Stimulated activated CD8-positive, alpha-beta memory T cell treated with anti-CD3 and anti-CD28 coated beads, Interleukin-4, amount 100 ng/mL, for 1 hour (primary cell): ENCODE measurements at places on chromosomes 1 and 21.

DNA sequence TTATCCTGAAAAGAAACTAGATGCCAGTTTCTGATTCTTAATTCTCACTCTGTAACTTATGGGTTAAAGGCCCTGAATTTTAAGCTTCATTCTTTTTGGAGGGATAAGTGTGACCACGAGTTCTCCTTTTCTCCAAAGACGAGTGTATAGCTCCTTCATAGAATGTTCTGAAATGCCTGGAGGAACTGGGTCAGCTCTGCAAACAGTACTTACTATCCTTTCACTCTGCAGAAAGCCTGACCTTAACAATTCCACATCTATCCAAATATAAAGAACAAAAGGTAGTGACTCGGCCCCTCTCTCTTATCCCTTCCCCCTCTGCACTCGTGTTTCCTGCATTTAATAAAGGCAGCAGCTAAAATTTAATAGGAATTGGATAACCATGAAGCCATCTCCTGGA is 150.5 kb downstream of the LYPLAL1 start:
- DNase-seq = no peak

DNA sequence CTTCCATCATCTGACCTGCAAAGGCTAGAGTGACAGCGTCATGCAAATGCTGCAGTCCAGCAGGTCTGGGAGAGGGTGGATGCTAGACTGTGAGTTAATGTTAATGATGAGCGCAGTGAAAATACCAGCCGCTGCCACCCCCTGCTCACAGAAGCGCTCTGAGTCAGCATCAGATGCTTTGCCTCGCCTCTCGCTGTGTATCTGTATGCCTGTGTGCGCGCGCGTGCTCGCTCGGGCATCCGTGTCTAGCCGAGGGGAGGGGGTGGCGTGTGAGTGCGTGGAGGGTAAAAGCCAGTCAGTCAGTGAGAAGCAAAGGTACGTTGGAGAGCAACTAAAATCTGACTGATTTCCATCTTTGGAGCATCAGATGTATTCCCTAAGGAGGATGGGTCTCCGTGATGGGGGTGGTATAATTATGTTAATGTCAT is 858.7 kb downstream of the USP25 start:
- DNase-seq = no peak

DNA sequence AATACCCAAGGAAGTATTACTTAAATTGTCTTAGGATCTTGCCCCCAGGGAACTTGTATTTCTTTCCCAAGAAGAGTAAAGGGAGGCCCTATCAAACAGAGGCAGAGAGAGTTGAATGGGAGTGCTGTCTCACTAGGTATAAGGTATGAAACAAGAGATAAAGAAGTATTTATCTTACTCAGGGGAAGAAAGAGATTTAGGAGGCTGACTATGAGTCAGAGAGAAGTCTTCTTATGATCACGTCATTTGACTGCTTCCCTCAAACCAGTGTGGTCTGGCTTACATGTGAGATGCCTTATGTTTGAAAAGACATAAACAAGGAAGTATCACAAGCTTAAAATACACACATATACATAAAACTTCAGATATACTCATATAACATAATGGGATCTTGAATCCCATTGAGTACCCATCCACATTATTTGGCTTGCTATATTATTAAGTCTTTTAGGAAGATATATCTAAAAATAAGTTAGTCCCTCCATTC is 29.6 kb downstream of the DUSP10 start:
- DNase-seq = no peak

- DNase-seq = no peak
Measured at GRCh38 chr1:220432408-220432807, 95.5 kb upstream of the MARK1 start.

GRCh38 chr1:200877839-200878551 is 5.2 kb downstream of the GPR25 start:
- DNase-seq = no peak

DNA sequence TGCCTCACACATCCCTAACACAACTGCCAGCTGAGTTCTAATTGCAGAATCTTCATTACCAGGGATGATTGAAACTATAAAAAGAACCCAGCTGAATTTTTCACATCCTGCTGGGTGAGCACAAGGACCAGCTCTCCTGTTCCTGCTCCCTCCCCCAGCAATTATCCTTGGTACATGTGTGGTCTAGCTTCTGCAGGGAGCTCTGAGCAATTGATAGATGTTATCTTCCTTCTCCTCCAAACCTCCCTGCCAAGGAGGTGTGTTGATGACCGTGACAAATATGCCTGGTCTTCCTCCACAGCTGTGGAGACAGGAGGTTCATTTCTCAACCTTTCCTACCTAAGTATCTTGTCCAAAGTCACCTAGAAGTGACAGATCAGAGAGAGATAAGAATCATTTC is 65.3 kb upstream of the MAN1A2 start:
- no peak for DNase-seq

GRCh38 chr1:202809597-202810159 is 1.1 kb upstream of the PCAT6 start:
- no peak for DNase-seq

DNA sequence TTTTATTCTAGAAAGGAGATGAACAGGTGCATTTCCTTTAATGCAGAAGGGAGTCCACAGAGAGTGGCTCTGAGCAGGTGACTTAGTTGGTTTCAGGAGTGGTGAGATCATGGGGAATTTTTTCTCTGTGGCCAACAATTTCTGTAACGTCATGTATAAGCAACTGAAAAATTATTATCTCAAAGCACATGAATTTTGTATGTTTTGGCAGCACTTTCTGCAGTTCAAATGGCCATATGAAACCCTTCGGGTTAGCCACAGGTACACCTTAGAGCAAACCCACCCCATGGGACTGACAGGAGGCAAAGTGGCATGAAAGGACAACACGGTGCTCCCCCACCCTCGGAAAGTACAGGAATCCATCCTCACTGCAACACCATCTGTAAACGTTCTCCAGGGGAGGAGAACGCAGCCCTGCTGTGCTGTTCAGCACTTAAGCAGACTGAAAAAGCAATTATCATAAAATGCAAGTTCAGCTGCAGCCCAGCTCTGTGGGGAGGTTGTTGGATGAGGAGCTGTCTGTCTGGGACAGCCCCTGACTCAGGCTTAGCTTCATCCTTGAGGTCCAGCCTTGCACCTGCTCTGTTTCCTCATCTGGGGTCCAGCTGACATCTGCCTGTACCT is 55.8 kb upstream of the CLDN14 start:
- DNase-seq = no peak

- DNase-seq = no peak
Measured at GRCh38 chr1:156677616-156678596, 699 bp upstream of the NES start.

- DNase-seq = no peak
Measured at GRCh38 chr1:6998267-6998666, 213.0 kb downstream of the CAMTA1 start.

- DNase-seq = no peak
Measured at GRCh38 chr1:22877112-22877915, 95.4 kb downstream of the LACTBL1 start.

GRCh38 chr21:43597052-43597451 is 62.2 kb downstream of the HSF2BP start:
- DNase-seq = no peak

DNA sequence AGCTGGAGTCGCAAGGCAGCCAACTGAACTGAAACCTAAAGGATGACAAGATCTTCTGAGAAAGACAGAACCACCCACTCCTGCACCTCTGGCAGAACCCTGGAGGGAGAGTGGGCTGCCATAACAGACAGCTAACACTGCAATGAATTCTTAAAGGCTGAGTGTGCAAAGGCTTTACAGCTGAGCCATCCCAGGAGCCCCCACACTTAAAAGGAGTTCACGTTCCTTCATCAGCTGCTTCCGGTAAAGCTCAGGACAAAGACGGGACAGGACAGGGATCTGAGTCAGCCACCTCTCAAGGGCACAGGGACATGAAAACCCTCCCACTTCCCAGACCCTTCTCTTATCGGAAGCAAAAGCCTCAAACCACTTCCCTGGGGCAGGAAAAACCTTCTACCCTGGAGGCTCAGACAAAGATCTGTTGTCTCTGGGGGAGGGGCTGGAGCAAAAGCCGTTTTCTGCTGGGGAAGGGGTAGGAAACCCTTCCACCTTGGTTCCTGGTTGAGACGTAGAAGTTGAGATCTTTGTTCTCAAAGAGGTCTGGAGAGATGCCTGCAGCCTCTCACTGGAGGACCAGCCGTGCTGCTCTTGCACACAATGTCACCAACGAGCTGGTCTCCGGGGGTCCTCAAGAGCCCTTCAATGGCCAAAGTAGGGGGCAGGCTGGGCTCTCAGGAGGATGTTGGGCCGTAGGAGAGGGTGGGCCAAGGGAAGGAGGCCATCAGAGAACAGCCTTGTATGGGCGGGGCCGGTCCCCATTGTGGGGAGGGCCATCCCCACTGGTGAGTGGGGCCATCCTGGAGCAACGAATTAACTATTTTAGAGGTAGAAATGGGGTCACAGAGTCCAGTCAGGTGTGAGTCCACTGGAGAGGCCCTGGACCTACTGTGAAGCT is 452.4 kb downstream of the PTPRU start:
- no peak for DNase-seq

- no peak for DNase-seq
Measured at GRCh38 chr21:44306936-44307704, 7.3 kb downstream of the PFKL start.

DNA sequence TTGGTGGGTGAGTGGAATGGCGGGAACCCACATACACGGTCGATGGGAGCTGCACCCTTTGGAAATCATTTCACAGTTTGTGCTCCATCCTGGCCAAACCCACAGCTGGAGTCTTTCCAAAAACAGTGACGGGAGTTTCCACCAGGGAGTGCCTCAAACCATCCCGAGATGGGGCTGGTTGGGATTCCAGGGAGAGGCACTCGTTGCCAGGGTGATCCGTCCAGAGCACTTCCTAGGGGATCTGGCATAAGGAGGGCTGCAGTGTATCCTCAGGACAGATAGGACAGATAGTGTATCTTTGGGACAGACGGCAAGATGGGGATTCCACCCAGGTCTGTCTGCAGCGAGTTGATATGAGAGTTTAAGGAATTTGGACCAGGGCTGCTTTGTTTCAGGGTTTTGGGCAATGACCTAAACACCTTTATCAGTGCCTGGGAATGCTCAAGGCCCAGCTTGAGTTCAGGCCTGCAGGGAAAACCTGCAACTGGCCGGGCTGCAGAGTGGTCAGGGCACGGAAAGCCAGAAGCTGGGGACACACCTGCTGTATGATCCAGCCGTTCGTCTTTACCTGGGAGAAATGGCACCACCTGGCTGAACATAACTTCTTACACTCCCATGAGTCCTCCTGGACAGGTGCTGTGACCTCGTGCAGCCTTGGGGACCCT is 3.4 kb upstream of the POFUT2 start:
- no peak for DNase-seq

DNA sequence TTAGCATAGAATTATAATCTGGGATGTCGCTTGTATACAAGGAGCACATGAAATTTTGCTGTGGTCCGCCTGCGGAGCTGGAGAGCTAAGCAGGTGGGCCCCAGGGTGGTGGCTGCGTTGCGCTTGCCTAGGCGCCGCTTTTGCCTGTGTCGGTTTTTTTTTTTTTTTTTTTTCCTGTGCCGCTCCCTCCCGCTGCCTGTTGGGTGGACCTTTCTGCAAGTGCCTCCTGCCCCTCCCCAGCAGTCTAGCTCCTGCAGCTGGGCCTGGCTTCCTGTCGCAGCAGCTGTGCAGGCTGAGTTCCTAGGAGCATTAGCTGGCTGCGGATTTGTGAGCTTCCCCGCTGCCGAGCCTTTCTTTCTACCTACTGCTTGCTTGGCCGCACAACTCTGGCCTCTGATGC is 20.6 kb downstream of the PYHIN1 start:
- DNase-seq = no peak

DNA sequence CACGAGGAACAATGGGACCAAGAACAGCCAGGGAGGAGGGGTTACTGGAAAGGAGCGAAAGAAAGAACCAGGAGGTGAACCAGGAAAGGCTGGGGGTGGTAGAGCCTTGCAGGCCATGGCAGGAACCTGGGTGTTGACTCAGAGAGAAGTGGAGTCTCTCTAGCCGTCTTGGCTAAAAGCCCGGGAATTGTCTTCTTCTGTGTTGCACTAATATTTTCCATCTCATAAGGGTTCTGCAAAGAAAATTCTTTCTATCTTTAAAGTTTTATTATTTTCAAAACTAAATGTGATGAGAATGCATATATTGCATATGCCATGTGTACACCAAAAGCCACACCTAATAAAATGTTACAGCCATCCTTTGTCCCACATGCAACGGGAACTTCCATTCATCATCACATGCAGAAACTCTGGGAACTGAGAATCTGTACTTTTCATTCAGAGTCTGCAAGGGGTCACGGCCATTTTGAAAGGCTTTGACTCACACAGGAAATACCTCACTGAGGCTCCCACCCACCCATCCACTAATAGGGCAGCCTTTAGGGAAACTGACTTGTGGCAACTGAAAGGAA is 38.0 kb downstream of the ERG start:
- no peak for DNase-seq

GRCh38 chr1:59045636-59046035 is 251.3 kb upstream of the FGGY start:
- no peak for DNase-seq

DNA sequence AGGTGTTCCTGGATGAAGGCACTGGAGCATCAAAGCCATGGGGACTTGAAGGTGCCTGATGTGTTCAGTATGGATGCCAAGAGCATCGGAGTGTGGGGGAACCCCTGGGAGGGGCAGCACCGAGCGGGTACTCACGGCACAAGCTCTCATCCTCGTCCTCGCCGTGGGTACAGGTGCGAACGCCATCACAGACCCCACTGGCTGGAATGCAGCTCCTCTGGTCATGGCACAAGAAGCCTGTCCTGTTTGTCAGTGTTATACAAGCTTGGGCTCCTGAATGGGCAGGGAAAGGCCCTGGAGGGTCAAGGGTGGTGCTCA is 6.0 kb downstream of the LDLRAD1 start:
- no peak for DNase-seq

GRCh38 chr1:24111996-24112779 is at the start of gene MYOM3:
TSS of gene MYOM3 (minus strand) at chr1:24112135. CDS start at chr1:24108636, 3,499 bp downstream.
- DNase-seq = no peak
